Fibroblast of skin of back (primary cell): ENCODE measurements at places on chromosomes 4 and X.

GRCh38 chr4:55926610-55927009, 22.1 kb upstream of the CEP135 start:
- DNase-seq = no peak

DNA sequence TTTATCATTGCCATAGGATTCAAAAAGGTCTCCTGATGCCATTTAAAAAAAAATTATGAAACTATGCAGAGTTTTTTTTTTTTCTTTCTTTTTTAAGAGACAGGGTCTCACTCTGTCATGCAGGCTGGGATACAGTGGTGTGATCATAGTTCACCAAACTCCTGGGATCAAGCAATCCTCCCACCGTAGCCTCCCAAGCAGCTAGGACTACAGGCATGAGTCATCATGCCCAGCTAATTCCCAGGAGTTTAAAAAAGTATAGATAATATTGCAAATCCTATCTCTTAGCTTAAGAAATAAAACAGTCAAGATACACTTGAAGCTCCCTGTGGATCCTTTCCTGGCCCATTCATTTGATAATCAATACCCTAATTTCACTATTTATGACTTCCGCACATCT, 58.6 kb upstream of the PRSS48 start:
- peak; percentile 58 for DNase-seq

GRCh38 chr4:74486905-74487304, 42.0 kb downstream of the AREG start:
- DNase-seq = no peak

GRCh38 chrX:19194285-19195242, 72.3 kb upstream of the ADGRG2 start:
- no peak for DNase-seq

- no peak for DNase-seq
Observed at GRCh38 chrX:15549189-15550012, 48.8 kb downstream of the BMX start.

DNA sequence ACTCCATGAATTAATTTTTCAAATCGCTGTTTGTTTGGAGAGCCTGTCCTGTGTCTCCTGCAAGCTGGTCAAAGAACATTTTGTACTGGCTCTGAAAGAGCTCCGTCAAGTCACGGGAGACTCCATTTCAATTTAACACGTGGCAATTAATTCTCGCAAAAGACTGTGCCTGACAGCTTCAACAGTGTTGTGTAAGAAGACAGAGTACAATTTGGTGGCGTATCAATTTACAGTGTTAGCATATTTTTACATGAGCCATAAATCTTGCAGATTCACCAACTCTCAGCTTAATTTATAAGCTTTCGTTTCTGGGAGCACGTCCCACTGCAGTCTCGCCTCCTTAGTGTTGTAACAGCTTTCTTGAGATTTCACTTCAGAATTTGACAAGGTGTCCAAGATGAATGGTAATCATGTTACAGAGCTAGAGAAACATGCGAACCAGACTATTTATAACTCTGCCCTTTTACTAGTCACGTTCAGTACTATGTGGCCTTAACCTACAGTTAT, 70.8 kb downstream of the RWDD4 start:
- peak; percentile 8 for DNase-seq

DNA sequence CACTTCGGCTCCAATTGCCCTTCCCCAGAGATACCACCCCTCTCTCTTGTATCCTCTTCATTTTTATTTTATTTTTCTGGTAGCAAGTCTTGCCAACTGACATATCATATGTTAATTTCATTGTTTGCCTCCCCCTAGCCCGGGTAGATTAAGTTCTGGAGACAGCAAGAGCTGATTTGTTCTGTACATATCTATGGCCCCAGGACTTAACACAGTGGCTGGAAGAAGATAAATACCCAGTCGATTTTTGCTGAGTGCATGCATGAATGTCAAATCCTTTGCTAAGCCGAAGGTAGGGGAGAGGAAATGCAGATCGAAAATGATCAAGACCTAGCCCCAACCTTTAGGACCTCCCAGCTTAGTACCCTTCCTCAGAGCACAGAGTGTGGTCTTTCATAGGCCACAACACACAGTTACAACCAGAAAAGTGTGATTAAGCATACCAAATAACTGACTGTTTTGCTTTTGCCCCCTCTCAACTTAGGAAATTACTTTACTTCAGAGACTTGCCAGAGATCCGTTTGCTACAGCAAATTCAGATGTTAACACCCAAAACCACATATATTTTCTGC, 58.7 kb upstream of the KLF3 start:
- no peak for DNase-seq

DNA sequence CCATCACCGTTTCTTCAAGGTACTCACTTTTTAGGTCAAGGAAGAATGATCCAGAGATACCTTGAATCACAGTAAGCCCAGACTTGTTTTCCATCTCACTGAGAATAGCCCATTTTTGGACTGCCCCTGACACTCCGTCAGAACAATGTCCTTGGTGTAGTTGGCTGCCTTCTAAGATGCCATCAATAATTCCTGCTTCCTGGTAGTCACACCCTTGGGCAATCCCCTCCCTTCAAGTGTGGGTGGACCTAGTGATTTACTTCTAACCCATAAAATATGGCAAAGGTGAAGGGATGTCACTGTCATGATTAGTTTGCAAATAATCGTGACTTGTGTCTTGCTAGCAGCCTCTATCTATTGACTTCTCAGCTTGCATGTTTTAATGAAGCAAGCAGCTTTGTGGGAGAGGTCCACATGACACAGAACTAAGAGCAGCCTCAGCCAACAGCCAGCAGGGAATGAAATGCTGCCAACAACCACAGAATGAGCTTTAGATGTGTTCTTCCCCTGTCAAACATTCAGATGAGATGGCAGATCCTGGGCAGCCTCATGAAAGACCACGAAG, 20.0 kb upstream of the KLHL34 start:
- no peak for DNase-seq

DNA sequence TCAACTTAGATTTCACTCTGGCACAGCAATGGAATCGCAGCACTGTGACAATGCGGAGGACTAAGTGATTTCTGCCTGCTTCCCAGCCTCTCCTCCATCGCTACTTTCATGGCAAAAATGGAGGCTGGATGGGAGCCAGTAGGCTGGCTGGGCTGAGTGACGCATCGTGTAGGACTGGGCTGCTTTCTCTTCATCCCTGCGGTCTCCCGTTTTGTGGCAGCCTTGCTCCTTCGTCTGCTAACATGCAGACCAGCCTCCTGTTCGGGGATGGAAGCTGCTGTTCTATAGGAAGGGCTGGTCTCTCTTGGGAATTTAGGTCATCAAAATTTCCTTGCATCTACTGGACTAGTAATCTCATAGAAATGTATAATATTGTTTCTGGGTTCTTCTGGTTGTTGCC, 15.8 kb upstream of the RGS12 start:
- peak; percentile 71 for DNase-seq

- peak; percentile 55 for DNase-seq
Observed at GRCh38 chrX:96407501-96407900, 277.1 kb upstream of the DIAPH2 start.

DNA sequence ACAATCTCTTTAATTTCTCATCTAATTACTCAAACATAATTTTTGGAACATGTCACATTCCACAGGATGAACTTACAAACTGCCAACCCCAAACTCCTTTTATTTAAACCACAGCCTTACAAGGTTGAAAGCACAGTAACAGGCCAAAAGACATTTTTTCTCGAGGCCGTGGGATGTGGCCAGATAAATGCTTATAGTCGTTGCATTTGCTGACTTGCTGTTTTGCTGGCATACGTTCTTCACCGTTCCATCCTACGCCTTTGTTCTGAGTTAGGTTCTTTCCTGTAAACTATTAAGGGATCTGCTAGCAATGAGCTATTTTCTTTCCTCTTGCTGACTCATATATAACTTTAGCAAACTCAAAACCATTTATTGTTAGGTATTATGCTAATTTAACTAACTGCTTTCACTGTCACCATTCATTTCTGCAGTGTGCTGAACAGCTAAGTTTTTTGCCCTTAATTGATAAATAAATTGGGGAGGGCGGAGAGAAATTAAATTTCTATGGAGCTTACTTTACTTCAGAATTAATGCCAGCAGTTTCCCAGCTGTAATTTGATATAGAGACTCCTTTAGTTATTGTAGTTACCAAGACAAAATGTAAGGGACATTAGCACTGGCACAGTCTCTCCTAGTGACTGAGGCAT, 135.1 kb upstream of the PACRGL start:
- no peak for DNase-seq

- DNase-seq = no peak
Observed at GRCh38 chrX:11893933-11894710, 136.1 kb downstream of the MSL3 start.

DNA sequence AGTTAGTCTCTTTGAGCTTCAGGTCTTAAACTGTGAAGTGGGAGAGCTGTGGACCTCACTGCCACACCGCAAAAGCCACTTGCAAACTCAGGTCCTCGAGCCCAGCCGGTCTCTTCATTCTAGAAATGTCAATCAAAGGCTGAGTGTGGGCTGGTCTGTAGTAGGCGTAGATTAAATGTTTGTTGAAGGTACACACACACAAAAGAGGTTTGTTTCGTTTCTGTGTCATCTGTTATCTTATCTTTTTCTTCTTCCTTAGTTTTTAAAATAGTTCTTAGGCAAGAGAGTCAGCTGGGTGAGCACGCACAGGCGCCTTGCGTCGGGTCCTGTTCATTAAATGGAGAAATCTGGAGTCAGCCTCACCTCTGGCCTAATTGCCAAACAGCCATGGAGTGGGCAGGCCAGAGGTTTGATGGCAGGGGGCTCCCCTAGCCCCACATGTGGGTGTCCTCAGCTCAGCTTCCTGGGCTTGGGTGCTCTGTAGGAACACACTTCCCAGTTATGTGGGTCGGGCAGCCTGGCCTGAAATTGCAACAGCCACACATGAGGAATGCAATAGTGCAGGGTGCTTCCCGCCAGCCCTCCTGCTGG, 836 bp upstream of the PSAPL1 start:
- no peak for DNase-seq

DNA sequence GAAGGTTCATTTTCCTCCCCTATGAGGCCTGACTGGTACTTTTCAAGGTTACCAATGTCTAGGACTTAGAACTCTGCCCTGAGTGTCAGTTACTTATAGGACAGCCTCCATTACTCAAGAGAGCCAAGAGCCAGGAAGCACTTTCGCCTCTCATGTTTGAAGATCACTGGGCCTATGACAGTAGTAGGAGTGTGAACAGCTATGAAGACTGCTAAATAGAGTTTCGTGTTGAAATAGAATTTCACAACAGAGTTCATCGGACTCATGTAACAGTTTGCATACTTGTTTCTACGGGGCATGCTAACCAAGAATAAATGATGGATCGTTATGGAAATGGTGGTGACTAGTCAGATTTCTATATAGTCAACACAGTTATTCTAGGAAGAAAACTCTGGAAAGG, 97.8 kb upstream of the GPC4 start:
- DNase-seq = no peak

DNA sequence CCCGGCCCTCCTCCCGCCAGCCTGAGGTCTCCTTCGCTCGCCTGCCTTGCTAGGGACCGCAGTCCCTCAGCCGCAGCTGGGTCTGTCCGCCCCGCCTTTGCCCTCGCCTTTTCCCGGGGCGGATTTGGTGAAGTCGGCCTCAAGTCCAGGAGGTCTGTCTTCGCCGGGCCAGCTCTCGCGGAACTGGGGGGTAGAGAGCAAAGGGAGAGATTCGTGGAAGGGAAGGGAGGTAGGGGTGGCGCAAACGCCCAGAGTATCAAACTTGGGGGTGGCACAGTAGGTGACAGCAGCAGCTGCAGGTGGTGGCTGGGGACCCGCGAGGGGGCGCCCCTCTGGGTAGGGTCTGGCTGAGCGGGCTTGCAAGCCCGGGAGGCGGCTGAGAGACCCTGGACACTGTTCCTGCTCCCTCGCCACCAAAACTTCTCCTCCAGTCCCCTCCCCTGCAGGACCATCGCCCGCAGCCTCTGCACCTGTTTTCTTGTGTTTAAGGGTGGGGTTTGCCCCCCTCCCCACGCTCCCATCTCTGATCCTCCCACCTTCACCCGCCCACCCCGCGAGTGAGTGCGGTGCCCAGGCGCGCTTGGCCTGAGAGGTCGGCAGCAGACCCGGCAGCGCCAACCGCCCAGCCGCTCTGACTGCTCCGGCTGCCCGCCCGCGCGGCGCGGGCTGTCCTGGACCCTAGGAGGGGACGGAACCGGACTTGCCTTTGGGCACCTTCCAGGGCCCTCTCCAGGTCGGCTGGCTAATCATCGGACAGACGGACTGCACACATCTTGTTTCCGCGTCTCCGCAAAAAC, at the start of gene NPY2R:
Gene NPY2R, plus strand, starts transcription at position 379 of the 797 bp plus-strand sequence. CDS start 5,304 bp downstream, outside the sequence.
- no peak for DNase-seq
